ENCODE measurements at places on chromosomes 3 and 15.
A peak's percentile ranks its signal among the peaks of the same experiment; 100 is the strongest.

DNA sequence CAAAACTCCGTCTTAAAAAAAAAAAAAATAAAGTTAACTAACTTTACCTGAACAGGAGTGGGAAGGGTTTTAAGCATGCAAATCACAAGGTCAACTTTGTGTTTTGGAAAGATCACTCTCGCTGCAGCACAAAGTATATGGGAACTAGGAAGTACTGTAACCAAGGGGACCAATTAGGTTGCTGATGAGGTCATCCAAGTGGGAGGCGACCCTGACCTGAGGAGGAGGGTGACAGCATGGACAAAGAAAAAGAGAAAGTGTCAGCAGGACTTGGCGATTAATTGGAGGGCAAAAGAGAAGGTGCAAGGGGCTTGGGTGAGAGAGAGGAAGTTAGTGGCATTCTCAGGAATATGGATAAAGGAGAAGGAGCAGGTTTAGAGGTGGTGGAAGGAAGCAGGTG, 89.5 kb upstream of the ZBED2 start:
- no peak for DNase-seq

DNA sequence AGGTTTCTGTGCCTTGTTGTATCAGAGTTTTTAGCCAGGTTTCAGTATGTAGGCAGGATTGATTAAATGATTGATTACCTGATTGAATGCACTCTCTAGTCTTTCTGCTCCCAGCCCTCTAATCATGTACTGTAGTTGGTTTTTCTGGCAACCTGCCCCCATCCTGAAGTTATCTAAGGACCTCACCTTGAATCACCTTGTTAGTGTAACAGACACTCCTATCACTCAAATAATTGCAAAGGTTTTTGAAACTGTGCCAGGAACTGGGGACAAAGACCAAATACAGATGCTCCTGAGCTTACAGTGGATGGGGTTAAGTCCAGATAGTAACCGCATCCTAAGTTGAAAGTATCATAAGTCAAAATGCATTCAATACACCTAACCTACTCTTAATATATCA, 141.5 kb upstream of the EIF1B start:
- no peak for DNase-seq

DNA sequence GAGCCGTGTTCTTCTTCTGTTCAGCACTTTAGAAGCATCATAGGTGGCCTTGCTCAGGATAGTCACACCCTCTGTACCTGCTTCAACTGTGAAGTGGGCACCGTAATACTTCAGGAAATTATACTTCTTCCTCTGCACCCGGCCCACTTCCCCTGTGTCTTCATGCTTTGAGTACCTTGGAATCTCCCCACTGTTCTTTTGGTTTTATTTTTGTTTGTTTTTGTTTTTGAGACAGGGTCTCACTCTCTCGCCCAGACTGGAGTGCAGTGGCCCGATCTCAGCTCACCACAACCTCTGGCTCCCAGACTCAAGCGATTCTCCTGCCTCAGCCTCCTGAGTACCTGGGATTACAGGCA, 1.7 kb downstream of the P2RY14 start:
- no peak for DNase-seq

GRCh38 chr15:47813748-47814384, 96.6 kb downstream of the SEMA6D start:
- no peak for DNase-seq

- DNase-seq: peak; percentile 7
Measured at GRCh38 chr15:72599855-72600464, 54.5 kb upstream of the GOLGA6B start.

- no peak for DNase-seq
Measured at GRCh38 chr15:95304151-95304946, 1026.2 kb upstream of the NR2F2 start.

- DNase-seq: no peak
Measured at GRCh38 chr3:138066383-138066782, 49.0 kb downstream of the DZIP1L start.

- DNase-seq: no peak
Measured at GRCh38 chr3:158847452-158847821, 45.6 kb downstream of the MFSD1 start.

- DNase-seq: no peak
Measured at GRCh38 chr15:44527241-44527640, 9.7 kb upstream of the EIF3J start.

Data from fibroblast of skin of left biceps (primary cell).